Mammary epithelial cell (primary cell): ENCODE measurements at places on chromosomes 13 and 19.

DNA sequence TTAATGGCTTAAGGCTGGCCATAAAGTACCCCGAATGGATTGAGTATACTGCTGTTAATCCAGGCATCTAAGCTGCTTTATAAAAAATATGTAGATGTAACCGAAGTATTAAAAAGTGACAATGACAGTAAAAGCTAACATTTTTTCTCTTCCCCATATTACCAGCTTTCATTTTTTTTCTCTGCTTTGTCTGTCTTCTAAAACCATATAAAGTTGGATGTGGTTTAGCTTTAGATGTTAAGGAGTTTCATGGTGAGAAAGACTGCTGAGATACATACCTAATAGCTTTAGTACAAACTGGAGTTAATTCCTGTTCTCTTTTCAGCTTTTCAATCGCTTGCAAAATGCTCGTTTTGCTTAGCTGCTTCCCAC is 838 bp downstream of the AKAP11 start:
- DNase-seq: no peak

DNA sequence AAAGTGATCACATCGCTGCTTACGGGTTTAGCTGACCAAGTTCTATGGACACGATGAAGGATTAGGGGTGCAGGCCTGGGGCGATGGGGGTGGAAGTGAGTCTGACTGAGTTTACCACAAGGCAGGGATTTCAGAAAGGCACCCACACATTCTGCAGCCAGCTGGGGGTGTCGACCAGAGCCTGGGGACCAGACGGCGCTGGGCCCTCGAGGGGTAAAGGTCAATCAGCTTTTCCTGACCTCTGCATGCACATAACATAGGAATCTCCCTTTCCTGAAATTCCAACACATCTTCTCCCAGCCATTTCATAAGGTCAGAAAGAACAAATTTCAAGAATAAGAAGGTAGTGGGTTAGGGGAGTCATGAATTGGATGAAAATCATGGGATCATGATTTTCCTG is 92.0 kb downstream of the ZNF536 start:
- DNase-seq: no peak

- no peak for DNase-seq
Observed at GRCh38 chr13:29476046-29476445, 119.4 kb downstream of the SLC7A1 start.

DNA sequence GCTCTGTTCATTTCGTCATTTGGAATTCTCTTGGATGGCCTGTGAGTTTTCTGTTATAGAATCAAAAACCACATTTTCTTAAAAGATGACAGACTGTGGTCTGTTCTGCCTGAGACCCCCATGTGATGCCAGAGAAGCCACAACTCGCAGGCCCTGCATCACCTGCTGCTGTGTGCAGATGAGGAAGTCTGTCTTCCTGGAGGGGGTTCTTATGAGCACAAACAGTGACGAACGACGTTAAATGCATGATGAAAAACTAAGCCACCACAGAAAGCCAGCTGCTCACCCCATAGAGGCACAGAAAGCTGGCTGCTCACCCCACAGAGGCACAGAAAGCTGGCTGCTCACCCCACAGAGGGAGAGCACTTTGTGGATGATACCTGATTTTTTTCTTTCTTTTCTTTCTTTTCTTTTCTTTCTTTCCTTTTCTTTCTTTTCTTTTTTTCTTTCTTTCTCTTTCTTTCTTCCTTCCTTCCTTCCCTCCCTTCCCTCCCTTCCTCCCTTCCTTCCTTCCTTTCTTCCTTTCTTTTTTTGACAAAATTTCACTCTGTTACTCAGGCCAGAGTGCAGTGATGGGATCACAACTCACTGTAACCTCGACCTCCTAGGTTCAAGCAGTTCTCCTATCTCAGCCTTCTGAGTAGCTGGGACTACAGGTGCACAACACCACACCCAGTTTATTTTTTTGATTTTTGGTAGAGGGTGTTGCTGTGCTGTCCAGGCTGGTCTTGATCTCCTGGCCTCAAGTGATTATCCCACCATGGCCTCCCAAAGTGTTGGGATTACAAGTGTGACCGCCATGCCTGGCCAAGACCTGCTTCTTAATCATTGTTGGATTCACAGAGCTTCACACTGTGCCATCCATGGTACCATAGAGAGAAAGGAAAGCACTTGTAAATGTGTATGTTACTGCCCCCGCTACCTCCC is 1191.4 kb downstream of the UQCRFS1 start:
- no peak for DNase-seq

DNA sequence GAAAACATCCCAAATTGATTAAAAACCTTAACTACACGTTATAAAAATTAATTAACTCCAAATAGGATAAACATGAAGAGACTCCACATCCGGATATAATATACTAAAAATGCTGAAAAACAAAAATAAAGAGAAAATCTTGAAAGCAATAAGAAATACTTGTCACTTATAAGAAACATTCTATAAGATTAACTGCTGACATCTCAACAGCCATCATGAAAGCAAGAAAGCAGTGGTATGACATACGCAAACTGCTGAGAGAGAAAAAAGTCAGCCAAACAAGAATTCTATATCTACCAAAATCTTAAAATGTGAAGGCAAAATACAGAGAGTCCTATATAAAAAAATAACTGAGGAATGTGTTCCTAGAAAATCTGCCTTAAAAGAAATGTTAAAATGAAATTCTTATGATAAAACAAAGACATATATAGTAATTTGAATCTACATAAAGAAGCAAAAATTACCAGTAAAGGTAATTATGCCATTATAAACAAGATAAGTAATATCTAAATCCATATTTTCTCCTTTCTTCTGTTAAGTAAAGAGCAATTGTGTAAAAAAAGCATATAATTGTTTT is 1851.1 kb downstream of the PCDH9 start:
- no peak for DNase-seq

DNA sequence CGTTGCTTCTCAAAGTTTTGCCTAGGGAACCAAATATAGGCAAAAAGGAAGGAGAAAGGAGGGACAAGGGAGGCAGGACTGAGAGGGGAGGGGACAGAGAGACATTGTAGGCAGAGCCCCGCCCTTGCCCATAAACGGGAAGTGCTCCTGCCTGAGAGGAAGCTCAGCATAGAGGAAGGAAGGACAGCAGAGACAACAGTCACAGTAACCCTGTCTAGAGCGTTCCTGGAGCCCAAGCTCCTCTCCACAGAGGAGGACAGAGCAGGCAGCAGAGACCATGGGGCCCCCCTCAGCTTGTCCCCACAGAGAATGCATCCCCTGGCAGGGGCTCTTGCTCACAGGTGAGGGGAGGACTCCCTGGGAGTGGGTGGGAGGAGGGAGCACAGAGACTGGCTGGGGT is at the start of gene CEACAM21:
TSS of gene CEACAM21 (plus strand) at position 169 of the 400 bp plus-strand sequence. CDS start at position 278, 109 bp downstream.
- DNase-seq: no peak
